ENCODE measurements at places on chromosomes 2 and 18.
A peak's percentile ranks its signal among the peaks of the same experiment; 100 is the strongest.

DNA sequence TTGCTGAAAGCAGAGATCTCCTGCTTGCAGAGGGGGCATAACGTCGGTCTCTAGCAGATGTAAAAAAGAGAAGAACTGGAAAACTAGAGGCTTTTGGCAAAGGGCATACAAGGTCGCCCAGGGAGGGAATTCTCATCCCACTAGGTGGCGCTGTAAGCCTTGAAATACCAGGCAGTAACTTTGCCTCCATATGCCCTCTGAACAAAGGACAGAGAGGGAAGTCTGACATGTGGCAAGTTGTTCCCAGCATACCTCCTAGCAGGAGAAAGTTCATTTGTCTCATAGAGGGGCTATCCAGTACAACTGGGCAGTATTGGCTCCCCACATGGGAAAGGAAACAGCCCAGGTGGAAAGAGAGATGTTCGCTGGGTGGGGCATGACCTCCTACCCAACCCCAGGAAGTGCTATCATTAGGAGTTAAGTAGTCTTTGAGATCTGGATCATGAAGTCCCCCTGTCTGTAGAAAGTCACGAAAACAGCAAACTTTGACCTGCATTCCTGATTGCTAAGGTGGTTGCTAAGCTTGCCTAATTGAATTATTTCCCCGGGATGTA lies 39.9 kb downstream of the STK17B start:
- DNase-seq = no peak

- DNase-seq = no peak
Measured at GRCh38 chr2:167833294-167833693, 414.1 kb downstream of the STK39 start.

- DNase-seq = no peak
Measured at GRCh38 chr2:188046437-188046836, 245.2 kb upstream of the GULP1 start.

- DNase-seq = no peak
Measured at GRCh38 chr2:175004730-175004979, 526 bp downstream of the CHN1 start.

DNA sequence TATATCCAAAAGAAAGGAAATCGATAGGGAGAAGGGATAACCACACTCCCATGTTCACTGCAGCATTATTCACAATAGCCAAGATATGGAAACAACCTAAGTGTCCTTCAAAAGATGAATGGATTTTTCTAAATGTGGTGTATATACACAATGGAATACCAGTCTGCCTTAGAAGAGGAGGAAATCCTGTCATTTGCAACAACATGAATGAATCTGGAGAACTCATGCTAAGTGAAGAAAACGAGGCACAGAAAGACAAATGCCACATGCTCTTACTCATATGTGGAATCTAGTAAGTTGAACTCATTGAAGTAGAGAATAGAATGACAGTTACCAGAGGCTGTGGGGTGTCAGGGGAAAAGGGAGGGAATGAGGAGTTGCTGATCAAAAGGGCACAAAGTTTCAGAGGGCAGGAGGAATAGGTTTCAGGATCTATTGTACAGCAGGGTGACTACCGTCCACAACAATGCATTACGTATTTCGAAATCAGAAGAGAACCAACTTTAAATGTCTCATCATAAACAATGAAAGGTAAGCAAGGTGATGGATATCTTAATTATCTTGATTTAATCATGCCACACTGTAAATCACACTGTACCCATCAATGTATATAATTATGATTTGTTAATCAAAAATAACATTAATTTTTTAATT lies 46.1 kb downstream of the SIGLEC15 start:
- DNase-seq = no peak

- no peak for DNase-seq
Measured at GRCh38 chr2:11932962-11933361, 186.5 kb downstream of the LPIN1 start.

GRCh38 chr2:105494683-105495425 lies 96.0 kb upstream of the FHL2 start:
- no peak for DNase-seq

GRCh38 chr2:157498483-157498882 lies 54.6 kb upstream of the CYTIP start:
- DNase-seq = no peak

- DNase-seq = peak; percentile 66
Measured at GRCh38 chr18:26549263-26550094, 1.1 kb upstream of the KCTD1 start.

GRCh38 chr18:24208270-24209035 lies 69.6 kb downstream of the CABYR start:
- DNase-seq = no peak

DNA sequence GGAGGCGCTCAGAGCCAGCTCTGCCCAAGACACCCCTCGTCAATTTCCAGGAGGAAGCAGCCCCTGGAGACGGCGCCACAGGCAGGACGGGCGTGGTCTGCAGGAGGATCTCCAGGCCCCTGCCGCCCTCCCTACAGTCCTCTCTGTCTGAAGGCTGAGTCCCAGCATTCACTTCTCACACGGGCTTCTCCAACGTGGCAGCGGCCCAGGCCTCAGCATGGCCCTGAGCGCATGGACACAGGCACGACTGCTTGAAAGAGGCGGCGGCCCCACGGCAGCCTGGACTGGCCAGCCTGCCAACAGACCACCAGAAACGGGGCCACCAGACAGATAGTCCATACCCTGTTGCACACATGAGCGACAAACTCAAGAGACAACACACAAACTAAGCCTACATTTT lies 23.3 kb downstream of the SDC1 start:
- no peak for DNase-seq

- no peak for DNase-seq
Measured at GRCh38 chr2:108625186-108625827, 91.0 kb downstream of the LIMS1 start.

DNA sequence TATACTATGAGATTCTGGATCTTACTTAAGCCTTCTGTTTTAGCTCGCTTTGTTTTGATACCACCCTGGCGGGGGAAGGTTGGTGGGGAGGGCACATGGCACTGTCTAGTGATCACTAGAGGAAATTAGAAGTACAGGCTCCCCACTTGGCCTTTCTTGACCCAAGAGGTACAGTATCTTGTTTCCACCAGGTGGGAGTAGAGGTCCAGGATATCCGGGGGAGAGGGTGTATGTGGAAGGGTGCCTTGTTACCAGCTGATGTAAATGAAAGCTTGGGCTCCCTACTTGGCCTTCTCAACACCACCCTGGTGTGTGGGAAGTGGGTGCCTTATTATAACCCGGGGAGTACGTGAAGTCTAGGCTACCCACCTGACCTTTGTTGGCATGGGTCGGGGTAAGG lies 7.5 kb downstream of the GALNT1 start:
- no peak for DNase-seq

- DNase-seq = no peak
Measured at GRCh38 chr2:68292108-68292710, 27.5 kb downstream of the CNRIP1 start.

GRCh38 chr18:74310411-74310810 lies 5.2 kb upstream of the C18orf63 start:
- no peak for DNase-seq

DNA sequence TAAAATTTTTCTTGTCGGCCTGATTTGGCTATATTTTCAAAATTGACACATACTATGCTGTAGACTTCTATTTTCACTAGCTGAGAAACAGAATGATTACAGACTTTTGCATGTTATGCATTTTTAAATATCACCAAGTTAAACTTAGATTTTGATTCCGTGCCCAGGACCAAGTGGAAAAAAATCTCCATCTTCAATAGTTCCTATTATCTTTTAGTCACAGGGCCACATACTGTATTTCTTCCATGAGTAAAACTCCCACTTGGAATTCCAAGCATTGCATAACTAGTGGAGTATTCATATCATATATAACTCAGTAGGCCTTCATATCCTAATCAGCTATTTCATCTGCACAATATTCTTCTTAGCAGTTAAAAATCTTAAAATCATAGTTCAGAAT lies 470.9 kb downstream of the ARHGAP15 start:
- no peak for DNase-seq

DNA sequence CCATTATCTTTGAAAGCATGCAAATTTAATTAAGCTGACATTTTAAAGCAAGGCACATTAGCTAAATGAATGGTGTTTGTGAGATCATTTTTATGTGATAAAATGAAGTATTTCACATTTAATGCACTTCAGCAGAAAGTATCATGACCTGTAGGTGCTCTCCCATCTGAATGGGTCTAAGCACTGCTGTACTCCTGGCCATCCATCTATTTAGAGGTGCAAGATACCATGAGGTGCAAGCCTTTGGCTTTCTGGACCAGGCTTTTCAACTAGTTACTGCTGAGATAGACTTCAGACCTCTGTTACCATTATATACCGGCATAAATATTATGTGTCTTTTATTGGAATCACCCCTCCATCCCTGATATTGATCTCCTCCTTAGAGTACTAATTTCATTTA lies 15.6 kb upstream of the LIPG start:
- DNase-seq = no peak

- DNase-seq = no peak
Measured at GRCh38 chr2:166042356-166042755, 85.5 kb downstream of the SCN1A start.

DNA sequence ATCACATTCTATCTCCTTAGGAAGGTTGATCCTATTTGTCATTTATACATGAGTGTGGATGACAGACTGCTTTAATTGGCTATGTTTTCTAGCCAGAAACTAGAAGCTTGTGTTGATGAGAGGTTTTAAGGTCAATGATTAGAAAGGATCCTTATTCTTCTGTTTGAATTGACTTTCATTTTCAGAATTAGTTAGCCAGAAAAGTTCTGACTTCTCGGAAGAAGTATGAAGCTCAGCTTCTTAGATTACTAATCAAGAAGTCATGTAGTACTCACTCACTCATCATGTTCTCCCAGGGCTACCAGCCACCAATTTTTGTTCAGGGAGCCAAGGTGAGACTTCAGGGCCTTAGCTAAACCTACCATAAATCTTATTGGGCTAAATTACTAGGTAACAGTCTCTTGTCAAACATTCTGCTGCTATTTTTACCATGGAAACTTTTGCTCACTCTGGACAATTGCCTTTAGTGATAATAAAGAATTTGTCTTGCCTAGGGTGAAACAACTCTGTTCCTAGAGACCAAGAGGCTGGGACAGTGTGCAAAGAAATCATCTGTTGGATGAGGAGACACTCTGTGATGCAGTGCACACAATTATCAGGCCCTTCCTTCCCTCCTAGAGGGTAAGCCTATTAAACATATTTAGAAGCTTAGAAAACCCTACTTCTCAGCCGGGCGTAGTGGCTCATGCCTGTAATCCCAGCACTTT lies 111.6 kb upstream of the DNMT3A start:
- DNase-seq = no peak

DNA sequence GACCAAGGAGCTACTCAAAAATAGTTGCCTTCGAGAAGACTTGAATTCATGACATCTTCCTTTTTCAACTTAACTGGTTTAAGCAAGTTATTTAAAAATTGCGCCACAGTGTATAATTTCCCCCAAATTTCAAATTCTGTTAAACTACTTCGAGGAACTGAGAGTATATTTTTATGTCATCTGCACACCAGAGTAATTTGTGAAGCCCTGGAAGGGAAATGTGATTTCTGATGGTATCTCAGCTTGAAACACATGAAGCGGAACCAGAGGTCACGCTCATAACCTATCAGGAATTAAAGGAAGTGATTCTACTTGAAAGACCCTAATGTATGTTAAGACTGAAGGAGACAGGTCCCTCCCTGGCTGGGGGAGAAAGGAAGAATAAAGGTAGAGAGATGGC lies 33.9 kb upstream of the DARS1 start:
- no peak for DNase-seq

- DNase-seq = no peak
Measured at GRCh38 chr18:63378919-63379638, 12.1 kb upstream of the KDSR start.

GRCh38 chr2:230942920-230943896 lies 18.2 kb upstream of the GPR55 start:
- no peak for DNase-seq

- no peak for DNase-seq
Measured at GRCh38 chr18:55387139-55387984, 200.6 kb downstream of the TCF4 start.

GRCh38 chr2:132609101-132609890 lies 60.7 kb downstream of the LYPD1 start:
- DNase-seq = no peak

- peak; percentile 56 for DNase-seq
Measured at GRCh38 chr2:3868012-3868805, 164.8 kb downstream of the DCDC2C start.

DNA sequence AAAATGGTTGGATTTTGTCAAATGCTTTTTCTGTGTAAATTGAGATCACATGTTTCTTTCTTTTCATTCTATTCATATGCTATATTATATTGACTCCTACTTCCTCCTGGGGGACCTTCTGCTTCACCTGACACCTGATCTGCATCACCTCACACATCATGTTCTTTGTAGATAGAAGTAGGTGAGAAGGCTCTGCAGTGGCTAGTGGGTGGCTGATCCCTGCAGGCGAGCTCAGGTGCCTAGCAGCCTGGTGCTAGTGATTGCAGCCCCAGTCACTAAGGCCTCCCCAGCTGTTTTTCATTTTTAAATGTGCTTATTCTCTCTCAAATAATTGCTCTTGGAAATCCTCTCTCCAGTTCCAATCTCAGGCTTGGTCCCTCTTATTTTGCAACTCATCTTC lies 33.6 kb downstream of the MC4R start:
- DNase-seq = no peak

- no peak for DNase-seq
Measured at GRCh38 chr2:239147376-239147775, 253.4 kb downstream of the HDAC4 start.

- DNase-seq = no peak
Measured at GRCh38 chr2:170856066-170856465, 39.4 kb downstream of the GAD1 start.

- peak; percentile 65 for DNase-seq
Measured at GRCh38 chr18:63137999-63138435, 181.6 kb downstream of the BCL2 start.

DNA sequence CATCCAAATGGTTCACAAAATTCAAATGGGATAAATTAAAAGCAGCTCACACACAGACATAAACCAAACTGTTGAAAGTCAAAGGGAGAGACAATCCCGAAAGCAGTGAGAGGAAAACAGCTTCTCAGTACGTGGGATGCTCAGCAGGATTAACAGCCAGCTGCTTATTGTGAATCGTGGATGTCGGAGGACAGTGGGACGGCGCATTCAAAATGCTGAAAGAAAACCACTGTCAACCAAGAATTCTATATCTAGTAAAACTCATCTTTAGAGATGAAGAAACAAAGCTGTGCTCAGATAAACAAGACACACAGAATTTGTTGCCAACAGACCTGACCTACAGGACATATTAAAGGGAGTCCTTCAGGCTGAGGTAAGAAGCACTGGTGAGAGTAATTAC lies 102.9 kb downstream of the NFATC1 start:
- DNase-seq = peak; percentile 10

All from femur (tissue), 1 donor.